CD4-positive, alpha-beta memory T cell (primary cell): ENCODE measurements at places on chromosomes 1 and 21. TPM values are rescaled to one million over a fixed set of nuclear protein-coding genes. Genes with fewer than 3 reads are reported as not detected.

UBASH3A gene
- 79.3 TPM for total RNA-seq

SLC1A7 gene
- total RNA-seq, result not detected

CPT2 gene
- 18.9 TPM for total RNA-seq

NES gene
- total RNA-seq, result not detected

CSMD2 gene
- not detected for total RNA-seq

DAB1 gene
- 2.7 TPM for total RNA-seq

- no peak for DNase-seq
Measured at GRCh38 chr1:9031484-9032259, 5.4 kb upstream of the SLC2A7 start.

- DNase-seq, result no peak
Measured at GRCh38 chr1:205071801-205072200, 12.5 kb downstream of the TMEM81 start.

DNA sequence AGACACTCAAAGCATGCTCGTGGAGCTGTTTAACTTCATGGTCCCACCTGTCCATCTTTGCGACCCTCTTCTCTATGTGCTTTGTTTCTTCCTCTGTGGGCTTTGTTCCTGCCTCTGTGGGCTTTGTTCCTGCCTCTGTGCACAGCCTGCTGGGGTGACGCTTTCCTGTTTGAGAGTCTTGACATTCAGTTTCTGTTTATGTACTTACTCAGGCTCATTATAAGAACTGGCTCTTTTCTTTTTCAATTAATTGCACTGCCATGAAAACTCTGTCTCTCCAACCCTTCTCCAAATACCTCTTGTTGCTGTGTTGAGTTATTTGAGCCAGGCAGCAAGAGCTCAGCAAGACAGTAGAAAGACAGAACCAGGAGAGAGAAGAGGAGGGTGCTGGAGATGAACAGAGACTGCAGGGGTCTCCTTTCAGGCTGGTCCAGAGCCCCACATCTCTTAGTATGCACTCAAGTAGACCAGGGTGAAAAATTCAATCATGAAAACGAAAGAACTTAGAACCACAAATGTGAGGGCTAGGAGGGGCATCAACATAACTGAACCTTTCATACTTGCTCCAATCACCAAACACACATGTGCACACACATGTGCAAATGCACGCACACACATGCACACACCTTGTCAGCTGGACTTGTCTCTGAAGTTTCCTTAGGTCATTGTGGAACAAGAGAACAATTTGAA is 88.3 kb upstream of the SGIP1 start:
- DNase-seq, result peak; percentile 58

DNA sequence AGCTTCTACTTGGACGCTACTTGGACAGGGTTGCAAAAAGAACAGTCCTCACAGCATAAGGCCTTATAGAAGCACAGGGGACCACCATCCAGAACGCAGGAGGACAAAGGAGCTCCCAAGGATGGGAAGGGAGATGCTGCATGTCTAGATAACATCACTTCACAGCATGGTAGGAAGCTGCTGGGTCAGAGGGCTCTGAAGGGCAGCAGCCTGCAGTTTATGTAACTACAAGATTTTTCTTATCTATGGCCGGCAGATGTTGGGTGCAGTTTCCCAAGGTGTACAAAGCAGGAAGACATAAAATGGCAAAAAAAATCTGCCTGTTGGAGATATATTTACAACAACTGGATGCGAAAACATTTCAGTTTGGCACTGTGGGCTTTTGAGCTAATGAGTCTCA is 45.3 kb upstream of the SLC5A9 start:
- no peak for DNase-seq

DNA sequence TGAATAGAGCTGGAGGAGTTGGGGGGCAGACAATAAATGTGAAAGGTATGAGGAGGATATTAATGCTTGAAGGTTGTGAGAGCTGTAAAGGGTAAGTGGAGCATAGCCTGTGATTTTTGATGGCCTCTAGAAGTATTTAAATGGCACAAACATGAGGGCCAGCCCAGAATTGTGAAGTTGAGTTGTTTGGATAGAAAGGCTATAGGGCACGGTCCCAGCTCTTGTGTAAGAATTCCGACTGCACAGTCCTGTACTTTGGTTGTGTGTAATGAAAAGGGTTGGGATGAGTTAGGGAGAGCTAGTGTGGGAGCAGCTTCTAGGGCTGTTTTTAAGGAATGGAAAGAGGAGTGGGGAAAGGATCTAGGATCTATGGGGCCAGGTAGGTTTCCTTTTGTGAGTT is 665.5 kb downstream of the USP25 start:
- no peak for DNase-seq

- DNase-seq, result no peak
Measured at GRCh38 chr1:30277415-30277814, 446.0 kb downstream of the MATN1 start.
